Right forelimb (tissue), 1 donor: ENCODE measurements at places on chromosomes 1 and 21.
A peak's percentile ranks its signal among the peaks of the same experiment; 100 is the strongest.

GRCh38 chr1:30286241-30286987 is 437.0 kb downstream of the MATN1 start:
- DNase-seq, result no peak

GRCh38 chr1:14282707-14283106 is 315.8 kb upstream of the KAZN start:
- DNase-seq, result no peak

DNA sequence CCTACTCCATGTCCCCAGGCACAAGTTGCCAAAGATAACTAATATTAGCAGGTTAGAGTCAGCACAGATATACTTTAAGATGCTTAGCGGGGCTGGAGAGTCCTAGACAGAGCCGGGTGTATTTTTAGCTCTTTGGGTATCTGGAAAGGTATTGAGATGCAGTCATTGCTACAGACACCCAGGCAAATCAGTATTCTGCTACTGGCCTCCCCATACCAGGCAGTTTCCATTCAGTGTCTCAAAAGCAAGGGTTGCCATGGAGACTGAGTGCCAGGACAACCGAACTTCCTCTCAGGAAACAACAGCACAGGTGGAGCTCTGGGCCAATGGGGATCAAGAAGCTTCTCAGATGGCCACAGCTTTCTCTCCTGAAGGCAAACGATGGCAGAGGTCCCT is 45.3 kb downstream of the KCNC4 start:
- DNase-seq, result peak; percentile 23

DNA sequence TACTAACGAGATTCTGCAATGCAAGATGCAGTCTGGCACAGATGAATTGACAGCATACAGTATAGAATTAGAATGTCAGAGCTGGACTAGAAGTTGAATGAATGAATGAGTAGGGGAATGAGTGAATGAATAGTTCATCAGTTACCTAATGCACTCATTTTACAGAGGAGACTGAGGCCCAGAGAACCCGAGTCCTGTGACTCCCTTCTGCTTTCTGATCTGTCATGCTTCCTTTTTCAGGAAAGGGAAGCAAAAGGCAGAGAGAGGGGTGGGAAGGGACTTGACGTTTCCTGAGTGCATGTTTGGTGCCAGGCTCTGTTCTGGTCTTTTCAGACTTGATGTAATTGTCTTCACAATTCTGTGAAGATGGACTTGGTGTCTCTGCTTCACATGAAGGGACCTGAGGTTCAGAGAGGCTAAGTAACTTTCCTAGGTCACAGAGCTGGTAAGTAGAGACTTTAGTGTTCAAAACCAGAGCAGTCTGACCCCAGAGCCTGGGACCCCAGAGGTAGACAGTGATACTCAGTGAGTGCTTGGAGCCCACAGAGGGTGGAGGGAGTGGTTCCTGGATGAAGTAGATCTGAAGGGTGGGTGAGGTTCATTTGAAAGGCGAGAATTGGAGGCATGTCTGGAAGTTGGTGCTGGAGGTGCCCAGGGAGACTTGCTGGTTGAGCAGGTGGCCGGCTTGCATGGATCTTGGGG is 8.0 kb upstream of the MEX3A start:
- no peak for DNase-seq

DNA sequence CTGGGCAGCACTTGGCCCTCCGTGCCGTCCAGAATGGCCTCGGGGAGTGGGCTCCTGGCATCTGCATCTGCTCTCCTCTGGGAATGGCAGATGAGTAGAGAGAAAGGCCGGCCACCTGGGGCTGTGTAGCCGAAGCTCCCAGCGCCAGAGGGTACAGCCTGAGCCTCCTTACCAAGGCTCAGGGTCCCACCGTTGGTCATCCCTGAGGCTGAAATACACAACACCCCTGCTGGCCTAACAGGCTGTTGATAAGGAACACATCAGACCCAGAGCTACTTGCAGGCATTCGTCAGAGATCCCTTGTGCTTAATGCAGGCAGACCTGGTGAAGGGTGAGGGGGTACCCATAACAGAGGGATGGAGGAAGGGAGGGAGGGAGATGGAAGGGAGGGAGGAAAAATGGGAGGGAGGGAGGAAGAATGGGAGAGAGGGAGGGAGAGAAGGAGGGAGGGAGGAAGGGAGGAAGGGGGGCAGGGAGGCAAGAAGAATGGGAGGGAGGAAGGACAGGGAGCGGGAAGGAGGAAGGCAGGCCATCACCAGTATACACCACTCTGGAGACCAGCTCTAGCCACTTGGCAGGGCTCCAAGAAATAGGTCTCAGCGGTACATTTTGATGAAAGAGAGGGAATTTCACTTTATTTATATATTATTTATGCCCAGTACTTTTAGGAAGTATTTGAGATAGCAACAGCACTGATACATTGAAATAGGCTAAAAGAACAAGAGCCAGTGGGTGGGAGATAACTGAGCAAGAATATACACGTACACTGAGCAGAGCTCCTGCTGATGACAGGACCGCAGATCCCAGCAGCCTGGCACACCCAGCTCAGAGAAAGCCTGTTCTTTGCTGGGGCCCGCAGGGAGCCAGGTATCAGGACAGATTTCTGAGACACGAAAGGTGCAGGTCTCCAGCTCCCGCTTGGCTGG is 315.0 kb upstream of the VAMP3 start:
- DNase-seq, result no peak

GRCh38 chr1:244173769-244174168 is 122.7 kb downstream of the ZBTB18 start:
- no peak for DNase-seq

GRCh38 chr1:27446496-27447020 is 43.4 kb downstream of the WASF2 start:
- DNase-seq, result no peak
